ENCODE measurements at places on chromosomes 12 and 14.

DNA sequence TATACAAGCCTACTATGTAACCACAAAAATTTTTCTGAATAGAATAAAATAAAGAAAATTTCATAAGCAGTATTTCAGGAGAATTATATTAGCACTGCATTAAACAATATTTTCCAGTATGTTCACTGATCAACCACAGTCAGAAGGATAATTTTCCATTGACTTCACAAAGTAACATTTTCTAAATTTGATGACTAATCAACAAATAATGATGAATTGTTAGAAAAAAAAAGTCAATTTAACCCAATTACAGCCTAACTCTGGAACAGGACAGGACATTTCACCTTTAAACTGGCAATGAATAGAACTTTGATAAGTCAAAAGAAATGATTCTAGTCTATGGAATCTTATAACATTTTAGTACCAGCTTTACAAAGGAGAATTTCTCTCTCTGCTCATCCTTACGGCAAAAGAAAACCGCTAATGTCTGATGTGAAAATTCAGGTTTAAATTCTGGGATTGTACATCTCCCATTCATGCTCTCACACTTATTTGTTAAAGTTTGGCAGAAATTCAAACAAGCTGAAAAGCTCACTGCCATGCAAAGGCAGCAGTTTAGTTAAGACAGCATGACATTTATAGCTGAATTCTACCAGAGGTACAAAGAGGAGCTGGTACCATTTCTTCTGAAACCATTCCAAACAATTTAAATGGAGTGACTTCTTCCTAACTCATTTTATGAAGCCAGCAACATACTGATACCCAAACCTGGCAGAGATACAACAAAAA is 84.5 kb downstream of the MDGA2 start:
- no peak for DNase-seq

DNA sequence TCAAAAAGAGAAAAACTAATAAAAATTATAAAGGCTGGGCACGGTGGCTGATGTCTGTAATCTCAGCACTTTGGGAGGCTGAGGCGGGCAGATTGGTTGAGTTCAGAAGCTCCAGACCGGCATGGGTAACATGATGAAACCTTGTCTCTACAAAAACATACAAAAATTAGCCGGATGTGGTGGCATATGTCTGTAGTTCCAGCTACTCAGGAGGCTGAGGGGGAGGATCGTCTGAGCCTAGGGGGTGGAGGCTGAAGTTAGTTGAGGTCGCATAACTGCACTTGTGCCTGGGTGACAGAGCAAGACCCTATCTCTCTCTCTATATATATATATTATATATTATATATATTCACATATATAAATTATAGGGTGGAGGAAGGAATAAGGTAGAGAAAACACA is 32.5 kb upstream of the ANO2 start:
- no peak for DNase-seq

- no peak for DNase-seq
Observed at GRCh38 chr12:6115389-6115788, 9.1 kb downstream of the VWF start.

DNA sequence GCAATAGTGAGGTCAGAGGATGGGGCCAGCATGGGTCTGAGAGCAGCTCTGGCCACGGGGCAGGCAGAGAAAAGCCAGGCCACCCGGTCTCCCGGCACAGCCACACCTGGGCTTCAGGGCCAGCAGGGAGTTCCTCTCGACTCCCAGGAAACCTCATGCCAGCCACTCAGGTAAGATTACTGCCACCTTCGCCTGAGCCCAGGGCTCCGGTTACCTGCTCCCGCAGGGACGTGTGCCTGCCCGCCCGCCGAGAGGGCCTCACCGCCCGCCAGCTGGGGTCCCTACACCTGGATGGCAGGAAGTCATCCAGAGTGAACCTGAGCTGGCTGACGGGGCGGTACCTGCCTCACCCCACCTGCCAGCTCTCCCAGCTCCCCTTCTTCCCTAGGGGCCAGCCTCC is 7.3 kb downstream of the JAG2 start:
- no peak for DNase-seq

- DNase-seq, result no peak
Observed at GRCh38 chr14:101496776-101497683, 64.3 kb upstream of the DIO3 start.

GRCh38 chr14:23300687-23301223 is 1.9 kb downstream of the PPP1R3E start:
- DNase-seq, result no peak
